Stimulated activated CD8-positive, alpha-beta memory T cell treated with anti-CD3 and anti-CD28 coated beads, Interleukin-15, amount 100 ng/mL, for 48 hours (primary cell): ENCODE measurements at places on chromosomes 4 and X.

GRCh38 chr4:53532521-53532920 lies 58.8 kb downstream of the LNX1 start:
- no peak for DNase-seq

DNA sequence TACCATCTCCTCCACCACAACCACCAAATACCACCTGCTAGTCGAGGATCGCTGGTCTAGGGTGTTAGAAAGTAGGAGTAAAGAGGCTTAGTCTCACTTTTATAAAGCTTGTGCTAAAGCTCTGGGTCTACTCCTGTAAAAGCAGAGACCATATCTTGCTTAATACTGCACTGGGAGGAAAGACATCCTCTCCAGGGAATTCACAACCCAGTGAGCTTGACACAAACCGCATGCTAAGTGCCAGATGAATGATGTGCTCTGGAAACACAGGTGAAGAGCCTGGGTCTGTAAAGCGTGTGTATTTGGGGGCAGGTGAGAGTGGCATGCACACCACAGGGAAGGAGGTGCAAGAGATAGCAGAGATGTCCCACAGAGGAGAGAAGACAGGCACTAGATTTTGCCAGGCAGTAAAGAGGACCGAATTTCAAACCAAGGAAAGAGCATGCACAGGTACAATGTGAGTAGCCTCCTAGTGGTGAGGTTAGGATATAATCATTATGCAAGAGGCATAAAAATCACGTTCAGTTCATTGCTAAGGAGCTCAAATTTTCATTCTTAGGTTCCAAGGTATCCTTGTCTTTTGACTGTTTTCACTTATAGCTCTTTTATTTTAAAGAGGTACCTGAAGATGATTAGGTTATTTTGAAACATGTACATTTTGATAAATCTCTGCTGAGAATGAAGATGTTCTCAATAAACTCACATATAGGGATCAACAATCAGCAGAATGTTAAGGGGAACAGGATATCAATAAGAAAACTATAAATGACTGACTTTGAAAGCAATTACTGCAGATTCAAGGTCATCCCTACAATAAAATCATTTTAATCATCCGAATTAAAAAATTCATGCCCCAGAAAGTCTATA lies 20.7 kb downstream of the TAPT1 start:
- DNase-seq: no peak

GRCh38 chr4:108165586-108165985 lies 3.1 kb downstream of the LEF1 start:
- DNase-seq: no peak

DNA sequence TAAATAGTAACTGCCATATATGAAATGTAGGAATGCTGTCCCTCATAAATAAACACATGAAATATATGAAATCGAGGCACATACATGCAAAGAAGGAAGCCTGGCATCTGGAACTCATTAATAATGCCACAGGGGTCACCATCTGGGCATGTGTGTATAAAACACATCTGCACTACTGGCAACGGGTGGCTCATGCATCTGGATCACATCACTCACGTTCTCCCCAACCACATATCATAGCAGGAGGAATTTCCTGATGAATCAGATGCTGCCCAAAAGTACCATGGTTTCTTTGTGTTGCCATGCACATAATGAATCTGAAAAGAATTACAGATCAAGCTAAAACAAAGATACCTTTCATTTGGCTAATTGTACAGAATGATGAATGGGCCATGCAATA lies 28.6 kb downstream of the RNF175 start:
- no peak for DNase-seq

DNA sequence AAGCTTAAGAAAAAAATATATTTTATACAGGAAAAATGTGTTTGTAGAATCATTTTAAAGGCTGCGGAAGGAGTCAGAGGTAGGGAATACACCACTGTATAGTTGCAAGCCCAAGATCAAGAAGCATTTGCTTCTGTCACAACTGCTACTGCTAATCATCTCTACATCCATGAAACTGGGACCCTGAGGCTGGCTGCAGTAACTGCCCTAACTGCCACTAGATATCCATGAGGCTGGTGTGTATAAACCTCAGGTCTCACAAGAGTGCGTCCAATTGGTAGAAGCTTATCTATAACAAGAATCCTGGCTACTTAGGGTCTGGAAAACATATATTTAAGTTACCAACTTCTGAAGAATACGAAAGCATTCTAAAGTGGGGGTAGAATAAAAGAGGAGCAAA lies 69.1 kb downstream of the RXFP1 start:
- DNase-seq: no peak

- no peak for DNase-seq
Measured at GRCh38 chrX:45497290-45497689, 296.6 kb upstream of the DIPK2B start.

DNA sequence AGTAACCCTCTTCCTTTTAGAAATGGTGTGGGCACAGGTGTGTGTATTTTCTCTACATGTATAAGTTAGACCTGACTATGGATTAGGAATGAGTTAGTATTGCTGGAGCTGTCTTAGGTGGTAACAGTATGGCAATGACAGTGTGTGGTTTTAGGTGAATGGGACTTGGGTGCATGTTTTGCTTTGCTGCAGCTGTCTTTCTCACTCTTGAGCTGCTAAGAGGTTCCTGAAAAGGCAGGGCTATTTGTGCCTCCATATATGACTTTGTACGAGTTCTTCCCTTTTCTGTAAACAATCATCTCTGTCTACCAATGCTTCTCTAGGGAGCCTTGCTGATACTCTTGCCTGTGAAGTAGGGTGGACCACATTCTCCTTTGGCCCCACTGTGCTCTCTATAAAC lies 234.8 kb upstream of the HHIP start:
- DNase-seq: no peak

GRCh38 chr4:145720656-145721055 lies 40.7 kb downstream of the C4orf51 start:
- peak; percentile 25 for DNase-seq

DNA sequence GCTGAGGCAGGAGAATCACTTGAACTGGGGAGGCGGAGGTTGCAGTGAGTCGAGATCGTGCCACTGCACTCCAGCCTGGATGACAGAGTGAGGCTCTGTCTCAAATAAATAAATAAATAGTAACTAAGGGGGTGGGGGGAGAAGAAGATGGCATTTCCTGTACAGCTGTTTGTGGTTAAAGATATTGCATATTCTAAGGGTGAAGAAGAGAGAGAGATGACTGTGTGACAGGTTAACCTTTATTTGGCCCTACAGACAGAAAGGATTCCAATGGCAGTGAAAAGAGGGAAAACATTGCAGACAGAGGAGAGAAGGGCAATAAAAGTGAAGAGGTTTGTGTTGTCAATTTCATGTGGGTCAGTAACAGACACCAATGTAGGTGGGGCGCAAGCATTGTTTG lies 9.4 kb downstream of the TASL start:
- DNase-seq: no peak

DNA sequence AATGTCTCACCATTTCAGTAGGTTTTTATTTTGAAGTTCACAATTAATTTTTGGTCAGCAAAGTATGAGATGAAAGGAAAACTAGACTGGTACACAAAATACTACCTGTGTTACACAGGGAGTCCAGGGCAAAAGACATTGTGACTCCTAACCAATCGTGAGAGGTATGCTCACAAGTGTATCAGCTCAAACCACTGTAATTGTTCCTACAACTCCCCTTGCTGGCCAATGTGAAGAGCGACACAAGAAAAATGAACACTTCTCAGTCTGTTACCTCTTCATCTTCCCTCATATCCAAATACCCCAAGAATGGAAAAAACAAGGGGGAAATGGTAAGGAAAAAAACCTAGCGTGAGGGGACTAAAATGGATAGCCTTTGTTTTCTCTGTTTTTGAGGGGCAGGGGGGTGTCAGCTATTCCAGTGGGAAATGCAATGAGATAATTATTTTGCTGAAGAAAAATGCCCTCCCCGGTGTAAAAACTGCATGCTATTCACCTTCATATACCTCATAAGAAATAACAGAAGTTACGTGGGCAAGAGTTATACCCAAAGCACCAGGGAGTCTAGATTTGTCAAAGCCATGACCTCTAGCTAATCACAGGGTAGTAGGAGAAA lies 30.6 kb upstream of the NSUN7 start:
- no peak for DNase-seq

GRCh38 chrX:140092121-140092520 lies 126.8 kb upstream of the CXorf66 start:
- DNase-seq: no peak

- no peak for DNase-seq
Measured at GRCh38 chr4:71188156-71188640, 150.6 kb upstream of the SLC4A4 start.

GRCh38 chrX:78946178-78946931 lies 1.2 kb downstream of the P2RY10 start:
- DNase-seq: no peak

GRCh38 chrX:53374222-53374820 lies 48.1 kb downstream of the SMC1A start:
- DNase-seq: no peak

GRCh38 chrX:134764202-134764785 lies 106.0 kb upstream of the PLAC1 start:
- no peak for DNase-seq

DNA sequence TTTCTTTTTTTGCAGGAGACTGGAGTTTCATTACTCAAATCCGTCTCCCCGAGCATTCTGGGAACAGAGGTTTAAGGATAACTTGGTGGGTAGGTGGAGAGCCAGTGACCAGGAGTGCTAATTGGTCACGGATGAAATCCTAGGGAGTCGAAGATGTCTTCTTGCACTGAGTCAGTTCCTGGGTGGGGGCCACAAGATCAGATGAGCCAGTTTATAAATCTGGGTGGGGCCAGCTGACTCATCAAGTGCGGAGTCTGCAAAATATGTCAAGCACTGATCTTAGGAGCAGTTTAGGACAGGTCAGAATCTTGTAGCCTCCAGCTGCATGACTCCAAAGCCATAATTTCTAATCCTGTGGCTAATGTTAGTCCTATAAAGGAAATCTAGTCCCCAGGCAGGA lies 741.3 kb downstream of the PCDH7 start:
- DNase-seq: no peak

DNA sequence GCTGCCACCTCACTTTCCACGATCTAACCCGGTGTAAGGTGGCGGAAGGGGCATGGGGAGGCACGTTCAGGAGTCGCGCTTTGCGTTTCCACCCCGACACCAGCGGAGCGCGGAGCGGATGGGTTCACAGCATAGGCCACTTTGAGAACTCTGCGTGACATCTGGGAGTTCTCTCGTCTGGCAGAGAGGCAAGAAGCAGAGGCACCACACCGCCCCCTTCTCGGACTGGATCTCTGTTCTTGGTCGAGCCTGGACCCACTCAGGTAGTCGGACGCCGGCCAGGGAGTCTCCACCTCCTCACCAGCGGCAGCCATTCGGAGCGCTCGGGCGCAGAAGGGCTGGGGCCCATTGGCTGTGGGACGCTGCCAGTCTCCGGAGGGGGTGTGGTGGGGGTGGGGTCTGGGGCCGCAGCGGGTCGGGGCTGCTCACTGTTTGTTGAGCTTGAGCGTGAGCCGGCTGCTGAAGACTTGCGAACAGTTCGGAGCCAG lies at the start of gene DACH2:
DACH2 (plus strand) TSS at position 428 of the 488 bp plus-strand sequence.
- DNase-seq: peak; percentile 22

GRCh38 chr4:145098675-145099037 lies 545 bp downstream of the ABCE1 start:
- DNase-seq: peak; percentile 33

GRCh38 chrX:112827292-112827903 lies 13.2 kb downstream of the AMOT start:
- no peak for DNase-seq

DNA sequence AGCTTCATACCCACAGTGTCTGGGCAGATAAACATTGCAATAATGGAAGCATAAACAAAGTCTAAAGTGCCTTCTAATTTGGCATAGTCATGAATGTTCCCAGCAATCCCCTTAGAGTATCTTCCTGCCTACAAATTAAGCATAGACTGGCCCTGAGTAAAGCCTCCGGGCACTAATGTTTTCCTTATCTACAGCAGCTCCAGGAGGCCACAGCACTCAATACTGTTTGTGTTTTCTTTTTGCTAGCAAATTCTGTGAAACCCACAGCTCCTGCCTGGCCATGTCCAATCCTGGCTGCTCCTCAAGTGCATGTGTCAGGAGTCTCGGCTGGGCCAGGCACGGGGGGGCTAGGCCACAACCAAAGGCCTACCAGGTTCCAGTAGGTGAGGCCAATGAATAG lies 102.7 kb upstream of the TBC1D9 start:
- DNase-seq: no peak

- no peak for DNase-seq
Measured at GRCh38 chr4:182528819-182529218, 285.6 kb downstream of the TENM3 start.

GRCh38 chr4:187479511-187479910 lies 516.1 kb upstream of the ZFP42 start:
- no peak for DNase-seq

- DNase-seq: no peak
Measured at GRCh38 chrX:39516427-39516841, 581.3 kb downstream of the BCOR start.
